Calu3 (cell line): ENCODE measurements at places on chromosomes 4 and X.

DNA sequence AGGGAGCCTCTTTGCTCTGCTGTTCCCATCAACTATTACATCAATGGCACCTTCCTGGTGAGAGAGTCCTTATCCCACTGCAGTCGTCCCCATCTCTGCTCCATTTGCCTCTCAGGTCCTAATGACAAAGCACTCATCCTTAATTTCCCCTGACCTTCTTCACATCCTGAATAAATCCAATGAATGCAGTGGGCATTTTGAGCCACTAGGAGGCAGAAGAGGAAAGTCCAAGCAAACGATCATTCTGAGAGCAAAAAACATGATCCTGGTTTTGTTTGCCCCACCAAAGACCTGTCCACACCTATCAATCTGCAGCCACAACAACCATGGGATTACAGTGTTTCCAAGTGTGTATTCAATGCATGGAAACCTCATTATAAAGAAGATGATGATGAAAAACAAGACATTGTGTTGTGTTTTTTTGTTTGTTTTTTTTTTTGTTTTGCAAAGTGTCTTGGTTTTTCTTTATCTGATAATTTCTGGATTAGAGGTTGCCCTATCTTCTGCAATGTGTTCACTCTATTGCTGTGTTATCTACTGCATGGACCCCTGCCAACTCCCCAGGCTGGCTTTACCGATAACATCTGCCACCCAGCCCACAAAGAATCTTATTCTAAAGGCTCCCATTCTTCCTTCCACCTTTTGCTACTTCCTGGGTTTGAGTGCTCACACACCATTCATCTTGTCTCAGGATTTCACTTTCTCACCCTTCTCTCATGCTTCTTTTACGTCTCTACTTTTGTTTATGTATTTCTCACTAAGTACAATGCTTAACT, 207.2 kb downstream of the NLGN4X start:
- DNase-seq = peak; percentile 21

- no peak for DNase-seq
Measured at GRCh38 chrX:55111578-55112254, 22.9 kb downstream of the PAGE2 start.

DNA sequence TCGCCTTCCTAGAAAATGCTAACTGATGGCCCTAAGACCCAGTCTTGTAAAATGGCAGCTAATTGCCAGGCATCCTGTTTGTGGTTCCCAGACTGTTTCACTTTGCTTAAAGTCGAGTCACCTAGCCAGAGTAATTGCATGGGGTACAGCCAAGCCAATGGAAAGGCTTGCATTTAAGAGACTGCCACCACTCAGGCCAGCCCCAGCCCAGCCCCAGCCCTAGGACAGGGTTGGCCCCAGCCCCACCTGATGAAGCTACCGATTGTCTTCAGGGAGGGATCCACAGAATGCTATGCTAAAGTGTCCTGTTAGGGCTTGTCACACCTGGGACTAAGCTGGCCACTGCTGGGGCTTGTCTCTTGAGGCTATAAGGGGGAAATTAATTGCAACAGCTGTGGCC, 194.6 kb upstream of the KLF3 start:
- DNase-seq = no peak

DNA sequence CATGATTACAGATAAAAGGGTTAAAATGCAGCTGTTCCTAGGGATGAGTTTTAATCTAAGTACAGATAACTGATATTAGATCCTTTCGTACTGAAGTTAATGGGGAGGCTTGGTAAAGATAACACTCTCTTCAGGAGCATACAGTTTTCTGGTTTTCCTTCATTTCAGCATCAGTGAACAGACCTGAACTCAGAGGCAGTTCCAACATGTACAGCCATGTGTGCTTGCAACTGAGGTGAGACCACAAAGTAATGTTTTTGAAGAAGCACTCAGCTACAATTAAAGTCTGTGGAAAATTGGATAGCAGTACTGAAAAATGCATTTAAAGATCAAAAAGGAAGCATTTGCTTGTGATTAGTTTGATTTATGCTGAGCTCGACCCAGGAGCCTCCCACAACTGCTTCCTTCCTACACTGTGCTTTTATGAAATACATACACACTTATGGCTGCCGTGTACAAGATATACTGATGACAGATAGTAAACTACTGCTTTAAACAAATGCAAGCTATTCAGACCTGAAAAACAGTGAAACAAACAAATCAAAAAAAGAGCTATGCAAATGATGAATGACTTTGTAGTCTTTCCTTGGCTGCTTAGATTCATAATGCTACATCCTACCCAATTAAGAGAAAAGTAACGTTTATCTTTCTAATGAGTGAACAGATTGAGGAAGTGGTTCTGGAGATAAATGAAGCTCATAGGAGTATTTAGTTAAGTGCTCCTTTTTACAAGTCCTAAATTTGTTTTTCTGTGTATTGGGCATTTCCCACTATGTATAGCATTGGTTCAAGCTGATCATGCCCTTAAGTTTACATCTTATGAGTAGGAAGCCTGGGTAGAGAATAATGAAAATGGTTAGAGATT, 68.4 kb downstream of the PDLIM5 start:
- DNase-seq = no peak

DNA sequence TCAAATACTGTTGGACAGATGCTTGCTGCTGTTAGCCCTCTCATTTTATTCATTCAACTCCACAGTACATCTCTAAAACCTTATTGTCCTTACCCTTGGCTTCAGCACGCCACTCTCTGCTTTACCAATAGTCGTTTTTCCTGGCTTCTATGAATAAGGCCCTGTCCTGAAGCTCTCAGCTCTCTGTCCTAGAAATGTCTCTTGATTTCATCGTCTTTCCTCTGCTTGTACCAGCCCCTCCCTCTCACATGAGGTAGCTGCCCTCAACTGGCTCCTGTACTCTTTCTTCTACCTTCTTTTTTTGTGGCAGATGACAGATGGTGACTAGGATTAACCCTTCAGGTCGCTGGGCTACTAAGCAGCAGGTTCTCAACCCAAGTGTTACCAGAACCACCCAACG, 11.4 kb downstream of the ADGRA3 start:
- DNase-seq = no peak

GRCh38 chr4:120198411-120198810, 131.8 kb upstream of the MAD2L1 start:
- DNase-seq = no peak

- DNase-seq = no peak
Measured at GRCh38 chr4:79034544-79034943, 95.3 kb upstream of the PAQR3 start.

DNA sequence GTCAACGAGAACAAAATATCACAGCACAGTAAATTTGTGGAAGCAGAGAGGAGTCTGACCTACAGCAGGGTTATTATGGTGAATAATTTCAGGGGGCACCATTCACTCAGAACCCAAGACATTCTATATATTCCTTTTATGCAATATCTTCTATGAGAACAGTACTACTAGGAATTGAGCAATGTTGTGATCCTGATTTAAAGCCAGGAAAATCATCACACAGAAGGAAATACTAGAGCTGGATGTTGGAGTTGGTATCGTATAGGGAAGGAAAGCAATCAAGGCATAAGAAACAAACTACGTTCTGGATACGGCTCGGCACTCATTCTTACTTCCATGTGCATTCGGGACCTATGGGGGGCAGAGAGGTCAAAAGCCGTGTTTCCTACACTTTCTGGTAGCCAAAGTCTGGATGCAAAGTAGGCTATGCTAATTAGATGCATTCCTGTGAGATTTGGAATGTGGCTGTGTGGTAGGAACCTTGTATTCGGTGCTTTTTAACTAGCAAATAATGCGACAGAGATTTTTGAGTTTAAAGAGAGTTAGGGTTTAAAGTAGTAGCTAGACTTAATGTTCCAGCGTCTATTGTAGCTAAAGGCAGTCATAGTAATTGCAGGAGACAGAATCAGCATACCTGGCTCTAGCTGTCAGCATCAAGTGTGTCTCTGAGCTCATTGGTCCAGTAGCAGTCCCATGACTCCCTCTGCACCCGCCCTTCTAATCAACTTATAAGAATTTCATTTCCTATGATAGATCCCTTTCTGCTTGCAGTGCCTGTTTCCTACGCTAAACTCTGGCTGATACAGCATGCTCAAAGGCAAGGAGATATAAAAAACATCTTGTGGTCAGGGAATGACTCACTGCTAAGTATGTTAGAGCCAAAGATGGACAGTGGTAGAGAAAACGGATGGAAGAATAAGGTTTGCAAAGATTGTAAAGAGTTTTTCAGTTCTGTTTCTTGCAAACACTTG, 43.3 kb upstream of the PDGFC start:
- peak; percentile 12 for DNase-seq

- no peak for DNase-seq
Measured at GRCh38 chrX:134810211-134810610, 151.9 kb upstream of the PLAC1 start.

- DNase-seq = no peak
Measured at GRCh38 chrX:13190051-13190450, 129.8 kb downstream of the ATXN3L start.

- no peak for DNase-seq
Measured at GRCh38 chr4:66574145-66574978, 904.1 kb upstream of the EPHA5 start.

DNA sequence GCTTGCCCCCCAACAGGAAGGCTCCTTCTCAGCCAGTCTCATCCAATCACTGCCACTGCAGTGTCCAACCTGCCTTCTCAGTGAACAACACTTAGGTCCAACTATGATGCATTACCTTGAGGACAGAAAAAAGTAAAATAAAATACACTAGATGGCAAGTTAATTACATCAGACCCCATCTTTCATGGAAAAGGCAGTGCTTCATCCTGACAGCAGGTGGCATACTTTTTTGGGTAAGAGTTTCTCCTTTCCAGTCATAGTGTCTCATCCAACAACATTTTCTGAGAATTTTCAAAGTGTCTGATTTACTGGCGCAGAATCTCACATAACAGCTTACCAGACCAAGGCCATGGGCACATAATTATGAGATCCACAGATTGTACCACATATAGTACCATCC, 1742.8 kb downstream of the PCDH7 start:
- DNase-seq = no peak

GRCh38 chrX:110383414-110383813, 24.8 kb downstream of the RTL9 start:
- no peak for DNase-seq

- DNase-seq = no peak
Measured at GRCh38 chr4:108683479-108683878, 33.1 kb downstream of the OSTC start.

DNA sequence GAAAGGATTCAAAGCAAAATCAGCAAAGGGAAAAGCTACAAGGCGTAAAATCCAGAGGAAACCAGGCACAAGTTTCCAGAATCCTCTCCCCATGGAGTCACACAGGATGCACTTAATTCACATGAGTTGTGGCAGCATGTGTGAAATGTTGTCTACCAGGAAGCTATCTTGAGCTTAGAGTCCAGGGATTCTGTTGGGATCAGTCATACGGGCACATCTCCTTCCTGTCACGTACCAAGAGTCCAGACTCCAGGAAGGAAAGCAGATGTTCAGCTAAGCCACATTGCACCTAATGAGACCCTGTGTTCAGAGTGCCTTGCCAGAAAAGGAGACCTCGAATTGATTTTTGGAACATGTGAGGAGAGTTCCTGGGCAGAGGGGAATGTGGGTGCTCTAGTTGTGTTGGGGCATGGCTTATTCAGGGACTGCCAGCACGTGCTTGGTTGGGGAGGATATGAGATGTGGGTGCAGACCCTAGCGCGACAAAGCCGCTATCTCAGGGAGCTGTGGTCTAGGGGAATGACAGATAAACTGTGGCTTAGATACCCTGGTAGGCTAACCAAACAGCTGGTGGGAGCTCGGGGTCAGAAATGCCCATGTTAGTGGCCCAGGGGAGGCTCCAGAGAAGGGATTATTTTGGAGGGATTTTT, 70.0 kb downstream of the EVC start:
- DNase-seq = no peak

- DNase-seq = peak; percentile 90
Measured at GRCh38 chrX:7147978-7148854, at the start of gene PUDP. Gene PUDP (minus strand): TSS chrX:7148153. CDS start chrX:7148113, 40 bp downstream.

- no peak for DNase-seq
Measured at GRCh38 chr4:108140328-108140727, 28.4 kb downstream of the LEF1 start.

- no peak for DNase-seq
Measured at GRCh38 chr4:81509191-81509590, 37.5 kb upstream of the RASGEF1B start.

DNA sequence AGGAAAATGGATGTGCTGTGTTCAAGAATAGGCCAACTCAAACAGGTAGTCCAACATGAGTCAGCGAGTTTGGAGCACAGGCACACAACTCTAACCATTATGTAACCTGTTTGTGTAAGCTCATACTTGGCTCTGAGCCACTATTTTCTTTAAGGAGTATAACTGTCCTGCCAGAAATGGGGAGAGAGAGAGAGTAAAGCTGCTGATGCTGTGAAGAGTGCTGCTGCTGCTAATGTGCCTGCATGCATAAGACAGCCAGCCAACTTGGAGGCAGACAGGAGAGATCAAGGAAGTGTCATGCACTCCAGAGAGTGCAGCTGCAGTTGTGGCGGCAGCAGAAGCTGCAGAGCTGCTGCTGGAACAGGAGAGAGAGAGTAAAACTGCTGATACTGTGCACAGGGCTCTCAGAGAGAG, 11.7 kb upstream of the STATH start:
- DNase-seq = peak; percentile 26

DNA sequence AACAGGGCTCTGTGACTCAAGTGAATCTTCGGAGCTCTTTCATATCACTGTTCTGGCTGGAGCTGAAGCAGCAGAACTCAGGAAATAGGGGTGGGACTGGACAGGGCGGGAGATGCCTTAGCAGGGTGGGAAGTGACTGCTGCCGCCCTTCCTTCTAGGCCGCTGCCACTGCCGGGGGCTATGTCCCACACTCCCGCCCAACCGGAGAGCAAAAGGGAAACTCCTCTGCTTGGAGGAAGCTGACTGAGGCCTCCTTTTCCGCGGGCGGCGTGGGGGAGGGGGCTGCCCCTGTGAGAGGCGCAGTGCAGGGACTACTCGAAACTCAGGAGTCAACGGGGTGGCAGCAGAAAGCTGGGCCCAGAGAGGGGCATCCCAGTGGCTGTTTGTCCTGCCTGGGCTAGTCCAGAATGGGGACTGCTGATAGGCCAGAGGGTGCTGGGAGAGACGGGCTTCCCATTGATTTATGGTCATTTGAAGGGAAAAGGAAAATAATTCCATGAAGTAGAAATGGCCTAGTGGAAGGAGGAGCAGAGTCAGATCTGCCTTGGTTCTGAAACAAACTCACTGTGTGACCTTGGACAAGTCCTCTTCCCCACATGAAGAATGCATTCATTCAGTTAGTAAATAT, 36.9 kb downstream of the STARD8 start:
- DNase-seq = no peak

DNA sequence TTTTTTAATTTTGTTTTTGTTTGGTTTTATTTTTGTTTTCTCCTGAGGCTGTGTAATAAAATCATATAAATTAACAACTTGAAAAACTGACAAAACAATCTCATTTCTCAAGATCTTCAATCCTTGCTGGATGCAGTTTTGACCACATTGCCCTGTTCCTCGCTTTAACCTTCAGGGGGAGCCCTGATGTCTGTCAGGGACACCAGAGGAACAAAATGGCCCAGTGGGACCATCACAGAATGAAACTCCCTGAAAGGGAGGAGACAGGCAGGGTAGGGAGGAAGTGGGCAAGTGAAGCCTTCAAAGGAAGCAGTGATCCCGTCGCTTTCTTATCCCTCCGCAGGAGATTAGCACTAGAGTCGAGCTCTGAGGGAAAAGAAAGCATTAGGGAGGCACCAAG, 274.9 kb upstream of the LDB2 start:
- DNase-seq = no peak
